ENCODE measurements at places on chromosomes 4 and X. TPM values are rescaled to one million over a fixed set of nuclear protein-coding genes. Genes with fewer than 3 reads are reported as not detected.

SPACA5 gene
- total RNA-seq = not detected

TMPRSS11B gene
- not detected for total RNA-seq

TMEM154 gene
- 0.25 TPM for total RNA-seq

EDA gene
- not detected for total RNA-seq

PKD2 gene
- total RNA-seq = 9.0 TPM

GAGE12H gene
- total RNA-seq = not detected

GSX2 gene
- not detected for total RNA-seq

SNCA gene
- total RNA-seq = not detected

CD99 gene
- total RNA-seq = 582 TPM

STK26 gene
- 12.3 TPM for total RNA-seq

HSPA4L gene
- 3.9 TPM for total RNA-seq

CPZ gene
- total RNA-seq = 1.1 TPM

NCBP2L gene
- total RNA-seq = not detected

- no peak for DNase-seq
Measured at GRCh38 chr4:174561560-174561959, 39.3 kb upstream of the HPGD start.

- DNase-seq = no peak
Measured at GRCh38 chr4:148716431-148717052, 274.3 kb upstream of the NR3C2 start.

GRCh38 chrX:38620623-38621022 lies 59.3 kb downstream of the TSPAN7 start:
- no peak for DNase-seq

GRCh38 chr4:169079942-169080827 lies 70.1 kb upstream of the CBR4 start:
- no peak for DNase-seq

GRCh38 chrX:63784902-63785707 lies at the start of gene ARHGEF9:
ARHGEF9 (minus strand) TSS chrX:63785214; CDS start chrX:63785145, 69 bp downstream.
- DNase-seq = peak; percentile 1

- no peak for DNase-seq
Measured at GRCh38 chrX:139224953-139225665, 305.4 kb upstream of the F9 start.

DNA sequence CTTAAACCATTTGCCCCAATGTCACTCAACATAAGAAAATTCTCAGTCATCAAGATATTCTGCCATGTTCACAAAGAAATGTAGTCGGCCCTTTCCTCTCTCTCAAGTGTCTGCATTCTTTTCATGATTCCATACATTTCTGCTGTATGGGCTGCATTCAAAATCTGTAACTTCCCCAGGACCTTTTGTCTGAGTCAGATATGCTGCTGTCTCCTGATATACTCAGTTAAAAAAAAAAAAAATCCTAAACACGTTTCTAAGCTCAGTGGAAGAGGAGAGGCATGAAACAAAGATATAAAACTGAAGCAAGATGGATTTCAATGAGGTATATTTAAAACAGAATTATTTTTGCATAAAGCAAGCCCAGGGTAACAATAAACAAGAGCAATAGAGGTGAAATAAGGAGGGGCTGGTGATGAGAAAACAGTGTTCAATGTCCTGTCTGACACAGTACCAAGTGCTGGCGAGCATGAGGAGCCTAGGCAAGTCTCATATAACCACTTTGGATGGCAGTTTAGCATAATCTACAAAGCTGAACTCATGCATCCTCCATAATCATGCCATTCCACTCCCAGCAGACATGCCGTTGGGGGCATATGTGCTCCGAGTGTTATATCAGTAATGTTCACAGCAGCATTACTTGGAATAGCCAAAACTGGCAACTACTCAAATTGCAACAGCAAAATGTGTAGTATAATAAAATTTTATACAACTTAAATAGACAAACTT lies 76.7 kb downstream of the MANBA start:
- no peak for DNase-seq

GRCh38 chr4:143743591-143743990 lies 43.1 kb upstream of the FREM3 start:
- DNase-seq = no peak

DNA sequence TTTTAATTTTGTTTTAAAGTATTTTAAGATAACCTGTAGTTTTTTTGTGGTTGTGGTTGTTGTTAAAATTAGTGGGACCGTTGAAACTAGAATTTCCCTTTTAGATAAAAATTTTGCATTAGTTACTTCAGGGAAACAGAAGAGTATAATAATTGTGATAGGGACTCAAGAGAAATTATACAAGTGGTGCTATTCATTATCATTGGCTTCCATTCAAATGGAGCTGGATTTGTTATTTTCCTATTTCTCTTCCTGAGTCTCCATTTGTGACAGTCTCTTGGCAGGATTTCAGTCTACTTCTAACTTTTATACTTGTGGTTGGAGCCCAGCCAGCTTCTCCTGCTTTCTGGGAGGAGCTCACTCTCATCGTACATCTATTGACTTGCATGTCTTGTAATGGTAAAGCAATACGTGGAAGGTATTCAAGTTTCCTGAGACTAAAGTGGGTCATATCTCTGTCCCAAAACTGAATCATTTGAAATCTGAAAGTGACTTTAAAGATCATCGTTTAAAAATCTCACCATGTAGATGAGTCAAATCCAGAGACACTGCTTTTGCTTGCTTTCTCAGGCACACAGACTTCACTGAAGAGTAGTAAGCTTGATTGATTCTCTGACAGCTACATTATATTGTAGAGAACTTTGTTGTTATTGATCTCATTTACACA lies 155.8 kb downstream of the RPA4 start:
- no peak for DNase-seq

DNA sequence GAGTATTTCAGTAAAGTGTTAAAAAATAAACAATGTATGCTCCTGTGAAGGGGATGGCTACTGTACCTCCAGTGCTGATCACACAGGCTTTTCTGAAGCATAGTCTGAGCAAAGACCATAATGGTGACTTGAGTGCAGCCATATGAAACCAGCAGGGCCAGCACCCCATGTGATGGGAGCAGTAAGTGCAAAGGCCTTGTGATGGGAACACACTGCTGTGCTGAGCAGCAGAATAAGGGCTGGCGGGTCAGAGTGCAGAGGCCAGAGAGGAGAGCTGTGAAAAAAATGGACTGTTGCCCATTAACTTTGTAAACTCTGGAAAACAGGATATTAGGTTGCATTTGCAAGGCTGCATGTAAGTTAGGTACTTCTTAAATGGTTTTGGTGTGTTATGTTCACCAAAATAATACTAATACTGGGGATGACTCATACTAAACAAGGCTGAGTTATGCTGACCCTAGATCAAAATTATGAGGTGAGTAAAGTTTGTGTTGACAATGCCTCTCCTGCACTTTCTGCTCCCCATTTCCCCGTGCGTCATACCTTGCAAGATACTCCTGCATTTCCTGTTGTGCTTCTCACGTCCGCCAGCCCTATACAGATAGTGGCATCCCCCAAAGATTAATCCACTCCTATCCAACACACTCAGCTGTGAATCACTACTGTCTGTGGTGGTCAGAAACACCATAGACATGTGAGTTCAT lies 67.0 kb upstream of the FAM9A start:
- no peak for DNase-seq

DNA sequence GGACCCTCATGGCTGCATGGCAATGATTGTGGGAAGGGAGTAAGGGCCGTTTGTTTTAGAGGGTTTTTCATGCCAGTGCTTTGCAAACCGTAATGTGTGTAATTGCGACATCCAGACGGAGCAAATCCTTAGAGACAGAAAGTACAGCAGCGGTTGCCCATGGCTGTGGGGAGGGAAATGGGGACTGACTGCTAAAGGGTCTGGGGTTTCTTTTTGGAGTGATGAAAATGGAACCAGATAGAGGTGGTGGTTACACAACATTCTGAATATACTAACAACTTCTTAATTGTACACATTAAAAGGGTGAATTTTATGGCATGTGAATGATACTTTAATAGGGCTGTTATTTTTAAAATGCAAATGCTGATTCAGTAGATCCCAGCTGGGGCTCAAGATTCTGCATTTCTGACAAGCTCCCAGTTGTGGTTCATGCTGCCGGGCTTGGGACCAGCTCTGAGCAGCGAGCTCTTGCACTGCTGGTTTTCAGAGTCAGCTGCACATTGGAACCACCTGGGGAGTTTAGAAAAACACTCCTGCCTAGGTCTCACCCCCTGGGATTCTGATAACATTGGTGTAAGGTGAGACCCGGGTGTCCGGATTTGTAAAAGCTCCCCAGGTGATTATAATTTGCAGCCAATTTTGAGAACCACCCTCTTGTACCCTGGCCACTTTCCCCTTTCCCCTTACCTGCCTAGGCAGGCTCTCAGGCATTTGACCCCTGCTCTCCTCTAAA lies 47.7 kb downstream of the PRPS1 start:
- DNase-seq = no peak

- no peak for DNase-seq
Measured at GRCh38 chr4:88737307-88737941, 39.8 kb upstream of the NAP1L5 start.

- DNase-seq = no peak
Measured at GRCh38 chr4:125353131-125353530, 38.4 kb downstream of the FAT4 start.

GRCh38 chrX:130704053-130705038 lies 198.7 kb downstream of the ENOX2 start:
- no peak for DNase-seq

DNA sequence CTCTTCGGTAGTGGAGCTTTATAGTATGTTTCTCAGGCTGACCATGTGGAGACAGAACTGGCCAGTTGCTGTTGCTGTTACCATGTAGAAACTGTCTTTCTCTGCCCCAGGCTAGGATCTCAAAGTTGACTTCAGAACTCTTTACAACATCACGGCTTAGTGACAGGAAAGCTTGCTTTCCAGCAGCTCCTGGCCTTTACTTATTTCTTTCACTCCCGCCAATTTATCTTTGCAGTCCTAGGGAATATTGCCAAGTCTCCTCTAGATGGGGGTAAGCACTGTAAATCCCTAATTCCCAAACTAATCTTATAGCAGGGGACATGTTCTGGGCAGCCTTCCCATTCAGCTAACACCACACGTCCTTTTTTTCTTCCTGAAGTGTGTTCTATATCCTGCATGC lies 631.6 kb downstream of the SPRY1 start:
- no peak for DNase-seq

- DNase-seq = no peak
Measured at GRCh38 chr4:108060164-108060563, 70.5 kb downstream of the HADH start.

DNA sequence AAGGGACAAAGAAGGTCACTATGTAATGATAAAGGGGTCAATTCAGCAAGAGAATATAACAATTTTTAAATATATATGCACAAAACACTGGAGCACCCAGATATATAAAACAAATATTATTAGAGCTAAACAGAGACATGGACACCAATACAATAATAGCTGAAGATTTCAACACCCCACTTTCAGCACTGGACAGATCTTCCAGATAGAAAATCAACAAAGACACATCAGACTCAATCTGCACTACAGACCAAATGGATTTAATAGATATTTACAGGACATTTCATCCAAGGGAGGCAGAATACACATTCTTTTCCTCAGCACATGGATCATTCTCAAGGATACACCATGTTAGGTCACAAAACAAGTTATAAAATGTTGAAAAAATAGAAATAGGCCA lies 111.4 kb downstream of the SOX3 start:
- no peak for DNase-seq

DNA sequence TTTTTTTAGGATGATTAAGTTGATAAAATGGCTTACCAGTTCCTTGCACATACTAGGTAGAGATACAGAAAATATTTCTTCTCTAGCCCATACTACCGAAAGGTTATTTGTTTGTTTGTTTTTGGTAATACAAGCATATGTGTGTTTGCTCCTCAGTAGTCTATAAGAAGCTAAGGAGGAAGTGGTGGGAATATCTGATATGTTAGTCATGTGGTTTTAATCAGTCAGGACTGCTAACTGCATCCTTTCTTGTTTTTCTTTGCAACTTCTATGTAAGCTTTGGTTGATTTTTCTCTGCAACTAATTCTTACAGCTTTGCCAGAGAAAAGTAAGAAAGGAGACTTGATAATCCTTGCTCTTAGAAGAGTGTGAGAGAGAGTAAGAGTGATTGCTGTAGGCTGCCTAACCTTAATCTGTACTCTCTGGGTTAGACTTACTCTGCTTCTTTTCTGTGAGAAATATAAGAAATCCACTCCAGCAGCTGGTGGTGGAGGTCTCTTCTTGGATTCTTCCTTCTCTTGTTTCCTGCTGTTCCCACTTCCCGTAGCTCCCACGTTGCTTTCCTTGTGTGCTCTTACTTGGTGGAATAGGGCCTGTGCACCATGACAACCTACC lies 28.3 kb downstream of the SEPTIN11 start:
- DNase-seq = no peak

DNA sequence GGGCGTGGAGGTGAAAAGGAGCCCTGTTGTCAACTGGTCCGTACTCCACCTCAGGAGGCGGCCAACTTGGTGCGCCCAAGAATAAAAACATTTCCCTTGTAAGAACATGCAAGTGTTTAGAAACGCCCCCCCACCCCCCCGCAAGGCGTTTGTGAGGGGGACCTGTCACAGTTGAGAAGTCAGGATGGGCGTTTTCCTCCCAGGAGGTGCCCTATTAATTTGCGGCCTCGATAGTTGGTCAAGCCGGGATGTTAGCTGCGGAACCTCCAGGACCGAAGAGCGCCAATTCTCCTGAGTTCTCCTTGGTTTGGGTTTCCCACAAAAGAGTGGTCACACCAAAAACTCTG lies 651 bp upstream of the SAP30 start:
- peak; percentile 52 for DNase-seq

DNA sequence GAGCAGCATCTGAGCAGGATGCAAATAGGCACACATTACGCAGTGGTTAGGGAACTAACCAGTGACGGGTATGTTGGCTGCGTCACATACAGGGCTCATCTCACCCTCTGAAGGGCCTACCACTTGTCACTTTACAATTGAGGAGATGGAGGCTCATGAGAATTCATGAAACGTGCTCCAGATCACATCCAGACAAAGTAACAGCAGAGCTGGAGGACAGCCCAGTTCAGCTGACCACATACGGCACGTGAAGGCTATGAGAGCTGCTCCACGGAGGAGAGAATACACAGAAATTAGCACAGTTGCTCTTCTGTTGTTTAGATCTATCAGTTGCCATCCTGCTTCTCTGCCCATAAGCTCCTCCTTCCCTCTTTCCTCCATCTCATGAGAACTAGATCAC lies 78.4 kb downstream of the FAM9B start:
- no peak for DNase-seq

DNA sequence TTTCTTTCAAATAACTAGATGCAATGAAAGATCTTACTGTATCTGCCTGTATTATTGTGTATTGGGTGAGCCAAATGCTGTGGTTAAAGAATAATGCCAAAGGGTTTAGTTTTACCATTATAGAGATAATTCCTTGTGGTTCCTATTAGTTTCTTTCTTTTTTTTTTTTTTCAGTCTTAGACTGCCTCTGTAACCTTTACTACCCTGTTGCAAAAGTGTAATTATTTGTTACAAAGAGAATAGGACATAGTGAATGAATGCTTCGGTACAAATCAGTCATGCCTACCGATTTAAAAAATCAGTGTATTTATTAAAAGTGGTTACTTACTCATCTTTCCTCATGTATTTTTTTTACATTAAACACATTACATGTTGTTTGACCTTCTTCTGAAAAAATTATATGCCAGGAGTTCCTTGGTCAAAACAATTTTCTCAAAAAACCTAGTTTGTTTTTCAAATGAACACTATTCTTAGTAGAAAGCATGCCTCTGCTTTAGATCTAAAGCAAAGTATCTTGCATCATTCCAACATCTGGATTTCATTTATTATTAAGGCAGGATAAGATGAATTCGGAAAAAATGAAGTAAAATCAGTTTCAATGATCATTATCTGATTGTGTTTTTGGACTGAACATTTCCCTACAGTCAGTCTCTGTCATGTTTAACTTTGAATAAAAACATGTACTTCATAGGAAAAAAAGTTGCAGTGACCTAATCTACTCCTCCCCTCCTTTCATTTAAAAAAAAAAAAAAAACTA lies 21.2 kb upstream of the SYNPO2 start:
- DNase-seq = no peak
